ENCODE measurements at places on chromosomes 6 and 20.

DNA sequence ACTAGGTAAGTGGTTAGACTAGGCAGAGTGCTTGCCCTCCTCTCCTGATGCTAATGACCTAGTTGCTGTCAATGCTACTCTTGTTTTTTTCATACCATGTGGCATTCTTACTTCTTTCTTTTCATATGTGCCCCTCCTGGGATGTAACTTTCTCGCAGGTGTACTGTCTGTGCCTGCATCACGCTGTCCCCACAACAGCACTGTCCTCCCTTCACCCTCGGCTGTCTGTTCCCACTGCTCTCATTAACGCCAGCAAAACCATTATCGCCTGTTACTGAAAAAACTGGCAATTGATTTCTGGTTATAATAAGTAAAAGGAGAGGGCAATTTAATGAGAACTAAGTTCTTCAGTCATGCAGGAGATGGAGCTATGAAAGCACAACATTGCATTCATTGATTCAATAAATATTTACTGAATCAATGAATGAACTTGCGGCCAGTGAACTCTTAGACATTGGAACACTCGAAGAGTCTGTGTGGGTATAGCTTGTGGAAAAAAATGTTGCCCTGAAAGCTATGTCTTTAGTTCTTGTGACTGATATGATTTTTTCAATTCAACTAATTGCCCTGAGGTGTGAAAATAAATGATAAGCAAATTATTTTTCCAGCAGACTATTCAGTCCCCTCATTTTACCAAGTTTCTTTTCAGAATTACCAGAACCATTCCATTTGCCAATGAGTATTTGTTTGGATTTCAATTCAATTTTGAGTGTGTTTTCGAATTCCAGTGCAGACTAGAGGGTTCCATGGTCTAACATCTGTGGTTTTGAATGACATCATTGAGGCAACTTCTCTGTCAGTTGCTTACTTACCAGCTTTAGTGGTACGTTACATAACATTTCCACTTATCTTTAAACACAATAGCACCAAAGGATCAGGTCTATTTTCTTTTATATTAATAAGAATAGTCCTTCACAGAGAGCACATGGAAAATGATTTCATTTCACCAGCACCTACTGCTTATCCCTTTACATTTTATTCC lies 2.1 kb downstream of the SLC17A4 start:
- no peak for DNase-seq

DNA sequence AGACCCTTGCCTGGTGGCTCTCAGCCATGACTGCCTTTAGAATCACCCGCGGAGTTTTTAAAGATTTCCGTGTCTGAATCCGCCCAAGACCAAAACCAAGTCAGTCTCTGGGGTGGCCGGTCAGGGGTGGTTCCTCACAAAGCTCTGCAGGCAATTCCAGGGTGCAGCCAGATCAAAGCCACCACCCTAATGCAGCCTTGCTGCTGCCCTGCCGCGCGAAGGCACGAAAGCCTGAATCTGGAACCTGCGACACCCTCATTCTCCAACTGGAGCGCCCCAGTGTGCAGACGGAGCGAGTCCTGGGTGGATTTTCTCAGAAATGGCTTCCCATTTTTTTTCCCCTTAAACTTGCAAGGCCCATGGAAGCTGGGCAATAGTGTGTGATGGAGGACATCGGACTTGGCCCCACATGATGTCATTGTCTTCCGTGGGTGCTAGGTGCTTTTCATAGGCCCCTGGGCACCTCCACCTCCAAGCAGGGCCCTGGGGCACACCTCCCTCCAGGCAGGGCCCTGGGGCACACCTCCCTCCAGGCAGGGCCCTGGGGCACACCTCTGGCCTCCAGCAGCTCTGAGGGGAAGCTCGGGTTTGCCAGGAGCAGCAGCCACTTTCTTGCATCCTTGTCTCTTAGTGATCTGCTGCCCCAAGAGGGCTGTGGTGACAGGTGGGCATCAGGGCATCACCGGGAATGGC lies 343.1 kb downstream of the ZFAND3 start:
- DNase-seq = no peak

GRCh38 chr6:134235937-134236751 lies 81.8 kb downstream of the SGK1 start:
- DNase-seq = no peak

GRCh38 chr6:145885431-145885830 lies 70.8 kb upstream of the FBXO30 start:
- no peak for DNase-seq

- DNase-seq = peak; percentile 26
Measured at GRCh38 chr6:155314773-155315515, 660 bp upstream of the TFB1M start.

- no peak for DNase-seq
Measured at GRCh38 chr20:57263801-57264792, 2.3 kb downstream of the BMP7 start.

DNA sequence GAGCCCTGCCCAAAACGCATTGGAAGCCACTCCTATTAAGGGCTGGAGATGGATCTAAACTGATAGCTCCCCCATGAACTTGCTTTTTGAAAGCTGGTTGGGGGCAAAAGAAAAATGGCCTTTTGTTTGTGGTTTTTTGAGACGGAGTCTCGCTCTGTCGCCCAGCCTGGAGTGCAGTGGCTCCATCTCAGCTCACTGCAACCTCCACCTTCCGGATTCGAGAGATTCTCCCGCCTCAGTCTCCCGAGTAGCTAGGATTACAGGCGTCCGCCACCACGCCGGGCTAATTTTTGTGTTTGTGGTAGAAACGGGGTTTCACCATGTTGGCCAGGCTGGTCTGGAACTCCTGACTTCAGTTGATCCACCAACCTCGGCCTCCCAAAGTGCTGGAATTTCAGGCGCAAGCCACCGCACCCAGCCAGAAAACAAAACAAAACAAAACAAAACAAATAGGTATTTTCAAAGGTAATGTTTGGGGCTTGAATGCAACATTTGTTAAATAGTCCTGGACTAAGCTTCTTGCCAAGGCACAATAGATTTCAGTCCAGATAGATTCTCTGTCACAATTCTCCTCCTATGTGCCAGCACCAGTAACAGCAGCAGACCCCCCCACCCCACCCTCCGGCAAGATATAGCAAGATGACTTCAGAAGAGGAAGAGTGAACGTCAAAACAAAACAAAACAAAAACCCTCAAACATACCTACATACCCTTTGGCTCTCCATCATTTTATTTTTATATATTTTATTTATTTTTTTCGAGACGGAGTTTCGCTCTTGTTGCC lies 26.5 kb upstream of the ABT1 start:
- no peak for DNase-seq

- no peak for DNase-seq
Measured at GRCh38 chr6:87945966-87946365, 101.7 kb upstream of the SPACA1 start.

DNA sequence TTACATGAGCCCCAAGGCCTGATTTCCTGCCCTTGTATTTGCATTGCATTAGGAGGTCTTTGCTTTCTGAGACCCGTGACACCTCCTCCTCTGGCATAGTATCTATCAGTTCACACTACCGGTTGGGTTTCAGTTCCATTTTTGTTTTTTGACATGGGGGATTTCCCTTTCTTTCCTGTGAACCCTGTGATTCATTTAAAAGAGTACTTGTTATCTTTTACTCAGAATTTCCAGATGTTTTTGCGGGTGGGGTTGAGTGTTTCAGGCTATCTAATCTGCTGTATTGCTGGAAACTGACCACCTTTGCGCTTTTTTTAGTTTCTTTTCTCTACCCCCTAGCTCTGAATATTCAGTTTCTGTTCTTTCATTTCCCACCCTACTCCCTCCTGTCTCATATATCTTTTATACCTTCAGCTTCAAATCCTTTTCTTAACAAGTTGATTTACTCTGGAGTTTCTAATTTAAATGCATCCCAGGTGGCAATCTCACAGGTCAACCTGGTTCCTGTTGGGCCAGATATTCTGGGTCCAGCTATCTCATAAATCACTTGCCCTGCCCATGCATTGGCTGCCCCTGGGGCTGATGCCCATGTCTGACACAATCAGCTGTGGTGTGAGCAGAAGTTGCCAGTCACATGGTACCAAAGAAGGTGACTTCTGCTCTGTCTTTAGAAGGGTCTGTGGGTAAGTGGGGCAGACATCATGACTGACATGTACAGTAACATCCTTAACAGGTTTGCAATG lies 14.3 kb upstream of the NCOA3 start:
- DNase-seq = peak; percentile 47

- DNase-seq = no peak
Measured at GRCh38 chr20:43682446-43682845, 15.5 kb downstream of the MYBL2 start.

DNA sequence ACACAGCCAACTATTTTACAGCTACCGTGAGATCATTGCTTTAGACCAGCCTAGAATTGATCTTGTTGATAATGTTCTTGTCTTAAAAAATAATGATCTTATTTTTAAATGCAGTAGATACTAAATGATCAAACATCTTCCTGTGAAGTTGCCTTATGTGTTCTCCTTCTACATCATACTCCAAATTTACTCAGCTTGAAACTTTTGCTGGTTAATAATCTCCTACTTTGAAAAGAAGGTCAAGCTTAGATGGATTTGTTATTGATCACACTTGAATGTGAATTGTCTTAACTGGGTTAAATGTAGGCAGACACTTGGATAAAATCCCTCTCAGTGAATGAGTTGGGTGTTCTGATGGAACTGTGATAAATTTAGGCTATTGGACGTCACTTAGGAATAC lies 91.9 kb downstream of the HAO1 start:
- no peak for DNase-seq

DNA sequence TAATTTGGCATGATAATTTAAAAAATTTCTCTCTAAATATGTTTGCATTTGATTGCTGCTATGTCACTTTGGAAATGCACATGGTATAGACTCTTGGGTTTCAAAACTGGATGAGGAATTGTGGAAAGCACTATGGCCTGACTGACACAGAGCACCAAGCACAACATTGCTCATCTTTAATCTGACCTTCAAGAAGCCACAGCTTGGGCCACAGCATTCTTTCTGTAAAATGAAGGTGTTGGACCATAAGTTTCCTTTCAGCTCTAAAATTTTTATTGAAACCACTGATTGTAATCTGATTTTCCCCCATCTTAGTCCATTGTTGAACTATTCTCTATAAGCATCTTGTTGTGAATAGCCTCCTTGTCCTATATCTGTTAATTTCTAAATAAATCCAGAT lies 41.0 kb downstream of the QKI start:
- no peak for DNase-seq

DNA sequence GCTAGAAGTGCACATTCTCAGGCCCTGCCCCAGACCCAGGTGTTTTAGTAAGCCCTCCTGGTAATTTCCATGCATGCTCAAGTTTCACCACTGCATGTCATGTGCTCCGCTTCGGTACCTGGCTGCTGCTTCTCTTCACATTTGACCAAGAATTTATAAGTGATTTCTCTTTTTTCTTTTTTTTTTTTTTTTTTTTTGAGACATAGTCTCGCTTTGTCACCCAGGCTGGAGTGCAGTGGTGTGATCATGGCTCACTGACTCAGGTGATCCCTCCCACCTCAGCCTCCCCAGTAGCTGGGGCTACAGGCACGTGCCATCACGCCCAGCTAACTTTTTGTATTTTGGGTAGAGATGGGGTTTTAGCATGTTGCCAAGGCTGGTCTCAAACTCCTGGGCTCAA lies 16.0 kb downstream of the TM9SF4 start:
- DNase-seq = no peak

- DNase-seq = no peak
Measured at GRCh38 chr6:169268276-169268675, 14.6 kb upstream of the THBS2 start.
